Activated T-cell treated with anti-CD3 and anti-CD28 coated beads, Interleukin-2, amount 50 U/mL, for 24 hours (primary cell): ENCODE measurements at places on chromosomes 16 and 17.

GRCh38 chr17:80924807-80925610, 66.6 kb upstream of the CHMP6 start:
- no peak overlapping the region for H3K4me3 ChIP-seq
- peaks cover 85% of the 10 kb centered on the region for H3K36me3 ChIP-seq
- no peaks in the 10 kb centered on the region for H3K27me3 ChIP-seq
- DNase-seq: no peak
- no peak overlapping the region for H3K27ac ChIP-seq
- no peaks in the 10 kb centered on the region for H3K4me1 ChIP-seq

DNA sequence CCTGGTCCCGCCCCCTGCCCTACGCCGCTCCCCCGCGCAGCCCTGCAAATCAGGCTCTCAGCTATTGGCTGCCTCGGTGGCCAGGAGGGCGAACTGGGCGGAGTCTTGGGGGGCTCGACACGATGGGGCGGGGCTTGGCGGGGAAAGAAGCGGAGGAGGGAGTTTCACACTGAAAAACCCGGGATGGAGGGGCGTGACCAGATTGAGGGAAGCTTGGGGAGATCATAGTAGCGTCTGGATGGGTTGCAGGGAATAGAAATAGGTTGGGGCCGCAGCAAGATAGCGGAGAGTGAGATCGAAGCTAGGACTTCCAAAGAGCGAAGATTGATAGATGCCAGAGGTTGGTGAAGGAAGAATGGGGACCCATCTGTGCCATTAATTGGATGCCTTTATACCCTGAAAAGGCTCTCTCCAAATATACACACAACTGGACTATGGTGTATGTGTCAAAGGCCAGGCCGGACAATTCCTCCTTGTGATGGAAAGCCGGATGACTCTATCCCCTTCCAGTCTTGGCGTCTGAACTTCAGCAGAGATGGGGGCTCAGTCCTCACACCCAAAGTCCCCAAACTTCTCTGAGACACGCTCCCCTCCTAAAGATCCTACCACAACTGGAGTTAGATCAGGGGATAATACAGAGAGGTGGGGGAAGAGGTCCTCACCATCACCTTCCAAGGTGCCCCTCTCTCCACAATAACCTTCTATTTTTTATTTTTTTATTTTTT, 376 bp upstream of the STAC2 start:
- no peaks in the 10 kb centered on the region for H3K36me3 ChIP-seq
- H3K4me3 ChIP-seq: peak overlapping the region; percentile 72
- H3K27me3 ChIP-seq: peaks cover 56% of the 10 kb centered on the region

- DNase-seq: no peak
- no peak overlapping the region for H3K27ac ChIP-seq
- H3K36me3 ChIP-seq: no peaks in the 10 kb centered on the region
These were observed 1237.1 kb upstream of the GOT2 start for GRCh38 chr16:59971264-59971663.

DNA sequence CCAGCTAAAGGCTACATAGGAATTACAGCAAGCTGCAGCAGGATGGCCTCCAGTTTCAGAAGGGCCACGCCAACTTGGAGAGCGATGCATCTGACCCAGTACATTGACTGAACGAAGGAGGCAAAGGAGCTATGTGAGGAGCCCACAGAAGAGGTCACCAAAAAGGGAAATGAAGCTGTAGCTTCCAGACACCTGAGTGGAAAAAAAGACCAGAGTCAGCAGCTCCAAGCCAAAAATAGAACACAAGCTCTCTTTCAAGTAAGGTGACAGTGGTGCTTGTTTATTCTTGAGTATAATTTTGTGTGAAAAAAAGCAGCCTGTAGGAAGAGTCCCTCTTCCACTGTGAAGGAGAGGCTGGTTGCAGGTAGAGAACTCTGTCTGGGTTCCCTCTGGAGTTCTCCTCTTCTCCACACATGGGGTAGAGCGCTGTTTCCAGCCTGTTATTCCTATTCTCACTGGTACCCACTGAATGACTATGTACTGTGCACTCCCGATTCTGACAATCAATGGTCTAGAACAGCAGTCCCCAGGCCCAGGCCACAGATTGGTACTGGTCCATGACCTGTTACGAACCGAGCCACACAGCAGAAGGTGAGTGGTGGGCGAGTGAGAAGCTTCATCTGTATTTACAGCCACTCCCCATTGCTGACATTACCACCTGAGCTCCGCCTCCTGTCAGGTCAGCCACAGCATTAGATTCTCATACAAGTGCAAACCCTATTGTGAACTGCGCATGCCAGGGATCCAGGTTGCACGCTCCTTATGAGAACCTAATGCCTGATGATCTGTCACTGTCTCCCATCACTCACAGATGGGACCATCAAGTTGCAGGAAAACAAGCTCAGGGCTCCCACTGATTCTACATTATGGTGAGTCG, 15.1 kb downstream of the CCL4 start:
- DNase-seq: no peak
- H3K4me3 ChIP-seq: peak overlapping the region; percentile 34
- peak overlapping the region; percentile 88 for H3K27ac ChIP-seq
- H3K36me3 ChIP-seq: no peaks in the 10 kb centered on the region

DNA sequence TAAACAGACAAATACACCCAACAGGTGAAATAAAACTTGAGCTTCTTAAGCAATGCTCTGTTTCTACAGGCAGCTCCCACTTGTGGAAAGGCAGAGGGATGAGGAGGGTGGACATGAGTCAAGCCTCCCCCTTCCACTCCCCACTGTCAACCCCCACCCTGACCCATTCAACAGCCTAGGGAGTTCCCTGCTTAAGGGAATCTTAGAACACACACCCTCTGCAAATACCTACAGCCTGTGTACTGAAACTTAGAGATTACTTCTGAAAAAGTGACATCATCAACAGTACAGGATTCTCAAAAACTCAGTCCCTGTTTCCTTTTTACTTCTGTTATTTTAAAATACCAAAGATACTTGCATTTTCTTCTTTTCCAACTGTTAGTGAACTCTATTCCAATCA, 345.4 kb downstream of the SOX9 start:
- peaks cover 16% of the 10 kb centered on the region for H3K27me3 ChIP-seq
- no peak overlapping the region for H3K27ac ChIP-seq
- DNase-seq: no peak
- no peaks in the 10 kb centered on the region for H3K36me3 ChIP-seq

DNA sequence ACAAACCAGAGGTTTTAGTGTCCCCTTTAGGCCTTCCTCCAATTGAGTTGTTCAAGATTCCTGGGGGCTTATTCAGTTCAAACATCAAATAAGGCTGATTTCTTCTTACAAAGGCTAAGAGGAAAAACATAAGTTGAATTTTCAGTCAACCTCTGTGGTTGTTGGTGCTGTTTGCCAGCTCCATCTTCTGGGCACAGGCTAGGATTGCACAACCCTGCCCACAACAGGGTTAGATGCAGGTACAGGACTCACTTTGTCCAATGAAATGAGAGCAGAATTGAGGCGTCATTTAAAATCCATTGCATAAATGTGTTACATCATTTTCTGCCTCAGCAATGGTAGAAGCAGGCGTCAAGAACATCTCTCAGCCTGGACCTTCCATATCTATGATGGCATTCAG, 173.3 kb downstream of the PMP22 start:
- H3K36me3 ChIP-seq: no peaks in the 10 kb centered on the region
- no peak for DNase-seq
- H3K27me3 ChIP-seq: peaks cover 10% of the 10 kb centered on the region
- no peak overlapping the region for H3K27ac ChIP-seq
- H3K4me1 ChIP-seq: no peaks in the 10 kb centered on the region
- H3K4me3 ChIP-seq: no peak overlapping the region

DNA sequence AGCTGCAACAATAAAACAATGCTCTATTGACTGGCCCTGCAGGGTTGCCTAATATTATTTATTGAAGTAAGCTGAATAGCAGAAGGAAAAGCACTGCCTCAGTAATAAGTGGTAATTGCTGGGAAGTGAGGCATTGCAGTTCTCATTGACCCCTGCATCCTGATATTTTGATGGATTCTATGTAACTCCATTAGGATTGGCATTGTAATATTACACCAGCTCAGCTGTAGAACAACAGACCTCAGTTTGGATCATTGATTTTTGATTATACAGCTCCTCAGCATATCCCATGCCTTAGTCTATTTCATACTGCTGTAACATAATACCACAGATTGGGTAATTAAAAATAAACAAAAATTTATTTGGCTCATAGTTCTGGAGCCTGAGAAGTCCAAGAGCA, 650.6 kb upstream of the SALL1 start:
- no peak for DNase-seq
- H3K36me3 ChIP-seq: no peaks in the 10 kb centered on the region
- H3K27ac ChIP-seq: no peak overlapping the region
- H3K4me1 ChIP-seq: no peaks in the 10 kb centered on the region

DNA sequence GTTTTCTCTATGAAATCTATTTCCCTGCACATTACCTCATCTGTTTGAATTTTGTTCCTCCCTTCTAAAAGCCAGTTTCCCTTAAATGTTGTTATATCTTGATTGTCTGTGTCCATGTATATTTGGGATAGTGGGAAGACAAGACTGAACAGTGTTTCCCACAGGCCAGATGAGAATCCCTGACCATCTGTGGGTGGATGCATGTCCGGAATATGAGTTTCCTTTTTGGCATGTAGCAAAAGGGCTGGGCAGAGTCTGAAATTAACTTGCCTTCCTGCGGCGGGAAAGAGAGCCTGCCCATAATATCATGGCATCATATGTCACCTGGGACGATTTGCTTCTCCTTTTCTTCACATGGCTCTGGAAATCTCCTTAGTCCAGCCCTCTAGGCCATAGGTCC, 385.8 kb upstream of the MAF start:
- no peak overlapping the region for H3K4me3 ChIP-seq
- no peaks in the 10 kb centered on the region for H3K4me1 ChIP-seq
- DNase-seq: no peak
- H3K36me3 ChIP-seq: no peaks in the 10 kb centered on the region
- H3K27me3 ChIP-seq: peaks cover 3% of the 10 kb centered on the region
- no peak overlapping the region for H3K27ac ChIP-seq

DNA sequence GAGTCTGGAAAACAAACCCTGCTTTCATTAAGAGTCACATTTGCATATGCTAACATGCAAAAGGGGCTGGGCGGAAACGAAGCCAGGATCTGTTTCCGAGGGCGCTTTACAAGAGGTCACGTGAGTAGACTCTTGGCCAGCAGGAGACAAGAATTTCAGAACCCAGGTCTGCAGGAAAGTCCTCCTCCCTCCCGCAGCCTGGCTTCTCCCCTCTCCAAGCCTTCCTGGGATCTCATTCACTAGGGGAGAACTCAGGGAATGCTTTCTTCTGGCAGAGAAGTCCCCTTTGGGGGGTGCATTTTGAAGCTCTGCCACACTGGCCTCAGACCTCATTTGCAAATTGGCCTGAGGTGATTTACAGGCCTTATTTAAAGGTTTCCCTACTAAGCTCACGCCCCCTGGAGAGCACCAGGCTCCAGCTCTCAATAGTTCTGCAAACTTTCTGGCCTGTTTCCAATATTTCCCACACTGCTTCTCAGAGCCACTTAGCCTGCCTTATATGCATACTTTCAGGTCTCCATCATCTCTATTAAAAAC, 57.2 kb upstream of the CACNG5 start:
- H3K27ac ChIP-seq: no peak overlapping the region
- no peaks in the 10 kb centered on the region for H3K4me1 ChIP-seq
- H3K36me3 ChIP-seq: peaks cover 83% of the 10 kb centered on the region
- no peak for DNase-seq
- H3K27me3 ChIP-seq: no peaks in the 10 kb centered on the region

DNA sequence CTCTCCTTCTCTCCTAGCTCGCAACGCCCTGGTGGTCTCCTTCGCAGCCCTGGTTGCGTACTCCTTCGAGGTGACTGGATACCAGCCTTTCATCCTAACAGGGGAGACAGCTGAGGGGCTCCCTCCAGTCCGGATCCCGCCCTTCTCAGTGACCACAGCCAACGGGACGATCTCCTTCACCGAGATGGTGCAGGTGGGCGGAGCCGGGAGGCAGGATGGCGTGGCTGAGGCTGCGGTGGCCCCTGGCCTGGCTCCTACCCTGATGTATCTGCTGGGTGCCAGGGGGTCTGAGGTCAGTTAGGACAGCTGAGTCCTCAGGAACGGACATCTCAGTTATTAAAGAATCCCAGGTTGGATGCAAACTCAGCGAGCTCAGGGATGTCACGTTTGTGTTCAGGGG, 16.7 kb downstream of the SLC26A11 start:
- no peak overlapping the region for H3K4me3 ChIP-seq
- H3K4me1 ChIP-seq: no peaks in the 10 kb centered on the region
- no peaks in the 10 kb centered on the region for H3K27me3 ChIP-seq
- H3K36me3 ChIP-seq: peaks cover 74% of the 10 kb centered on the region

DNA sequence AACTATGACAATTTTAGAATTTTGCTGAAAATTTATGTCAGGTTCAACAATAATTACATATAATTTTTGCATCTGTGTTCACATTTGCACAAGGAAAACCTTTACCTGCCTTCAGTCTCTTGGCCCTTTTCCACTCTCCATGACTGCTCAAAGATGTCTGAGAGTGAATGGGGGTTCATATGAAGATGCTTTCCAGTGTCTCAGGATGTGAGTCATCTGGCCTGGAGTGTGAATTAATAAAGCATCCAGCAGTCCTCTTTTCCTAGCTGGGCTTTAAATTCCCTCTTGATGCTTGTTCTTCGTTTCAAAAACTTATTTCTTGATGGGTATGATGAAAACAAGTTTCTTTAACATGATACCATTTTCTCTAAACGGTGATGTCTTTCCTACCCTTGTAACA, 99.9 kb downstream of the CDK5R1 start:
- no peak for DNase-seq
- peaks cover 4% of the 10 kb centered on the region for H3K36me3 ChIP-seq
- H3K27me3 ChIP-seq: no peaks in the 10 kb centered on the region
- no peaks in the 10 kb centered on the region for H3K4me1 ChIP-seq

- H3K4me1 ChIP-seq: peaks cover 41% of the 10 kb centered on the region
- peaks cover 93% of the 10 kb centered on the region for H3K36me3 ChIP-seq
- no peak overlapping the region for H3K4me3 ChIP-seq
- H3K27me3 ChIP-seq: no peaks in the 10 kb centered on the region
- DNase-seq: no peak
- H3K27ac ChIP-seq: no peak overlapping the region
These were observed 23.9 kb downstream of the SNN start for GRCh38 chr16:11692171-11692570.

DNA sequence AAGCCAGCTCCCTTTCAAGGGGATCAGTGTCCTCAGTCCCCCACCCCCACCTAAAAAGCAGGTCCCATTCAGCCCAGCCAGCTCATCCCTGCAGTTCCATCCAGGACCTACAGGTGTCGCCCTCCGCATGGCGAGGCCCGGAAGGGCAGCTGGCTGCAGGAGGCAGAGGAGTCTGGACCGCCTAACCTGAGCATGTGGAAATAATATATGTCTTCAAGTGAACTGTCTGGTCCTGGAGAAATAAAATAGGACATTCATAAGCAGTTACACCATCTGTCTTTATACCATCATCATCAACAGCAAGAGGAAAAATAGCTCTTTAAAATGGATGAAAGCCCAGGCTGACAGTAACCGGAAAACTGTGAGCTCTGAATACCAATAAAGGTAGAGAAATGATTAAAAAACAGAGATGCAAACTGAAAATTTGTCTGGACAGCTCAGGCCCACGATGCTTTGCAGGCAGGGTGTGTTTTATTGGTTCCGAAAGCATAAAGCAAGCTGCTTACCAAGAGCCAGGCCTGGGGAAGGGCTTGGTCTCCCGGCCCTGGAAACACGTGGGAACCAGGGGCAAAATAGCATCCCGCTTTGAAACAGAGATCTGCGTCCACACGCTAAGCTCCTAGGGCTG, 215.2 kb downstream of the ZFHX3 start:
- H3K36me3 ChIP-seq: no peaks in the 10 kb centered on the region
- peak; percentile 80 for DNase-seq
- no peak overlapping the region for H3K27ac ChIP-seq
- H3K4me3 ChIP-seq: no peak overlapping the region

GRCh38 chr17:73954951-73955350, 248.5 kb upstream of the RPL38 start:
- H3K27me3 ChIP-seq: peaks cover 11% of the 10 kb centered on the region
- no peak overlapping the region for H3K4me3 ChIP-seq
- no peaks in the 10 kb centered on the region for H3K36me3 ChIP-seq
- H3K27ac ChIP-seq: no peak overlapping the region
- H3K4me1 ChIP-seq: peaks cover 3% of the 10 kb centered on the region
